ENCODE measurements at places on chromosomes 1 and 21.

- DNase-seq = no peak
Measured at GRCh38 chr1:226644541-226645176, 94.4 kb downstream of the ITPKB start.

DNA sequence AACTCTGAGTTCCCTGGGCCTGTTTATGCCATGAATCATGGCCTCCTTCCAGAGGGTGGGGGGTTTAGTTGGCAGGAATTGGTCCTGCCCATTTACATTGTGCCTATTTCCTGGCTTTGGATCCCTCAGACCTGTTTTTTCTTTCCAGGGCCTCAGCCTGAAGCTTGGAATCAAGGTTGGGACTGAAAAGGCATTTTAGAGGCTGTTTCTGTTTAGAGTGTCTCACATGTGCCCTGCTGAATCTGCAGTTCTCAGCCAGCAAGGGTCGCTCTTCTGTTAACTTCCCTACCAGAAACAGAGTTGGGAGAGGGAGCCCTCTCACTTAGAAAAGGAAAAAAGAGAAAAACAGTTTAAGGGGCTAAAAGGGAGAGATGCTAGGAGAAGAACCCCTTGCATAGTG, 191.1 kb downstream of the PTPRC start:
- DNase-seq = no peak

DNA sequence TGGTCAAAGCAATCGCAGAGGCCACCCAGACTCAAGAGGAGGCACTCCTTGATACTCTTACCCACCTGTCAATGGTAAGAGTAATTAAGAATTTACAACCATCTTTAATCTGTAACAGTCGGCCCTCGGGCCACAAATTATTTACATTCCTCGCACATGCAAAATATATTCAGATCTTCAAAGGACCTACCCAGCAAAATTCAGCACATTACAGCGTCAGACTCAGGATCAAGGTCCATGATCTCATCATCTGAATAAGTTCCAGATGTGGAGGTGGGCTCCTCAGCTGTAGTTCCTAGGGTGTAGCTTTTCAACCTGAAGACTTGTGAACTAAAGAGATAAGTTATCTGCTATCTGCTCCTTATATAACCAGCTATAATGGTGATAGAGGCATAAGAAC, 17.1 kb upstream of the RNF11 start:
- DNase-seq = no peak

DNA sequence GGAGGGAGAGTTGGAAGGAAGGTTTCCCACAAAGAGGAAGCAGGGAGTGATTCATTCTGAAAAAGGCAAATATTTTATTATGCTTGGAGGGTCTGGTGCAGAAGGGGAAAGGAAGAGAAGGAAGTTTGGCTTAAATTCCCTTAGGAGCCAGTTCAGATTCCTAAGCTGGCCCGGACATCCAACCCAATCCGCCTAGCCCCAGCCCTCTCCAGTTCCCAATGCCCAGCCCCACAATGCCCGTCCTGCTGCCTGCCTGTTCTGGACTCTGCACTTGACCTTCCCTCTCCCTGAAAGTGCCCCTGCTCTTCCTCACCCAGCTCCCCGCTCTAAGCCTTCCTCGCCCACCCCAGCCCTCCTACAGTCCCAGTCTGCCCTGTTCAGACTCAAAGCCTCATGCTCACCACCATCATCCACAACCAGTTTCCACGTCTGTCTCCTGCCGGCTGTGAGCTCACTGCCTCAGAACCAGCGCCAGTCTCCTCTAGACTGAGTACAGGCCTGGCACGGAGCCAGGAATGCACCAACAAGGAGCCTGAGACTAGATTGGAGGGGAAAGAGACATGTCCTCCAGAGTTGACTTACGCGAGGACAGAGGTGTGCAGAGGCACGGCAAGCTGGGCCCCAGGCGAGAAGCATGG, 18.9 kb downstream of the CAPN2 start:
- no peak for DNase-seq

DNA sequence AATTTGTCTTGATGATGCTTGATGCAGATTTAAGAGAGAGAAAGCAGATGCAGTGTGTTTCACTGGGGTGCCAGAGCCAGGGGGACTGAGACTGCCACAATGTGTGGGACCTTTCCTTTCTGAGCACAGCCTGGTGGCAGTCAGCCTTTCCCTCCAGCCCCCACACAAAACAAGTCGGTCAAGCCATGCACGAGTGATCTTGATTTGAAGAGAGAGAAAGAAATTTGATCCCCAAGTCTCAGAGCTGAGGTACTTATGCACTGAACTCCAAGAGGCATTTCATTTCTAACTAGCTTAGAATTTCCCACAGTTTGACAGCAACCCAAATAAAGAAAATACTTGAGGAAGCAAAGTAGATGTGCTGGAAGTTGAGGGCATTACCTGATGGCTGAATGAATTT, 193.8 kb downstream of the ST6GALNAC3 start:
- no peak for DNase-seq

DNA sequence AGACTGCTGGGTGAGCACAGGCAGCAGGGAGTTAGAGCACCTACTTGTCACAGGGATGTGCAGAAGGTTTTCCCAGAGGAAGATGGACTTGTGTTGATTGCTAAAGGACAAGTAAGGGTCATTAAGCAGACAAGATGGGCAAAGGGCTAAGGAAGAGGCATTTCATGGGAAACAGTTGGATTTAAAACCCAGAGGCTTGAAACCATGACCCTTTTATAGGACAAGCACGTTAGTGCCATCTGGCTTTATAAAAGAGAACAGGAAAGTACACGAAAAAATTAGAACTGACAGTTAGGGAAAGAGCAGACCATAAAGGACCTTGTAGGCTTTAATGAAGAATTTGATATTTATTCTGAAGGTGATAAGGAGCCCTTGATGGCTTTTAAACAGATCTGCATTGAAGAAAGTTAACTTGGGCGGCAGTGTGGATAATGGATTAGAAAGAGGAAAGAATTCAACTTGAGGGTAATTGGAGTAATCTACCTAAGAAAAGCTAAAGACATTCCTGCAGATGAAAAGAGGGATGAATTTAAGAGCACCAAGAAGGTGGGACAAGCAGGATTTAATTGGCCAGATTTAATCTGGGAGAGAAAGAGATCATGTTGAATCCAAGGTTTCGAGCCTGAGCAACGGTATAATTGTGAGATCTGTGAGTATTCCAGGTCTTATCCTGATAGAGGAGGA, 68.6 kb downstream of the ZC3H11B start:
- no peak for DNase-seq

DNA sequence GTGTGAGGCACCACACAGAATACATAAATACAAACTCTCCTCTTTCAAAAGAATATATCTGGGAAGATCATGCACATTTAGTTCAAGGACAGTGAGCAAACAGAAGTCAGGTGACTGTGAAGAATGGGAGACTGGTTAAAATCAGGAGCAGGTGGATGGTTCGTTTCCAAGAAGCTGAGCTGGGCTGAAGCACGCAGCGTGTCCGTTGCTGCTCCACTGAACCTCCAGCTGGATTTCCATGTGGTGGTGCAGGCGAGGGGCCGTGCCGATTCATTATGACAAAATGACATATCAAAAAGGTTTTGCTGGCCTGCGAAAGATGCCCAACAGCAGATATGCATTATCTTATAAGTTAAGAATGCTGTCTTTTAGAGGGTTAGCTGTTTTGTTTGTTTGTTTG, 66.0 kb downstream of the OLIG1 start:
- DNase-seq = no peak

DNA sequence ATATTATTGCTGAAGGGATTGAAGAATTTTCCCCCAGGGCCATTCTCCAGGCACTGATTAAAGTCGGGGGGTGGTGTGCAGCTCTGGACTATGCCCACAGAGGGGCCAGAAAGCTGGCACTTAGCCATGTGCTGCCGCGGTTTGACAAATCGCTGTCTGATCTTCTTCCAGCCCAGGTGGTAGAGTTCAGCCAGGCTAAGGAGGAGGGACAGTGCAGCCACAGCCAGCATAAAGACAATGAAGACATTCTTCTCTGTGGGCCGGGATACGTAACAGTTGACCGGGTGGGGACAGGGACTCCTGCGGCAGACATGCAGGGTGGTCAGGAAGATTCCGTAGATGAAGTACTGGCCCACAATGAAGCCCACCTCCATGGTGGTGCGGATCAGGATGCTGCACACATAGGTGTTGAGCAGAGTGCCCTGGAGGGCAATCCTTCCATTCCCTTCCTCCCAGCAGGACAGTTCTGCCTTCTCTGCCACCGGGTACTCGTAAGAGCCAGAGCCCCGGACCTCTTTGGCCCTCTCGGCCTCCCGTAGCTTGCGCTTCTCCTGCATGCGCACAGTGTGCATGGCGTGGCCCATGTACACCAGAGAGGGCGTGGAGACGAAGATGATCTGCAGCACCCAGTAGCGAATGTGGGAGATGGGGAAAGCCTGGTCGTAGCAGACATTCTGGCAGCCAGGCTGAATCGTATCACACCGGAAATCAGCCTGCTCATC, 1.9 kb downstream of the GJA5 start:
- no peak for DNase-seq

GRCh38 chr1:79741720-79742421, 735.3 kb upstream of the ADGRL4 start:
- DNase-seq = no peak

DNA sequence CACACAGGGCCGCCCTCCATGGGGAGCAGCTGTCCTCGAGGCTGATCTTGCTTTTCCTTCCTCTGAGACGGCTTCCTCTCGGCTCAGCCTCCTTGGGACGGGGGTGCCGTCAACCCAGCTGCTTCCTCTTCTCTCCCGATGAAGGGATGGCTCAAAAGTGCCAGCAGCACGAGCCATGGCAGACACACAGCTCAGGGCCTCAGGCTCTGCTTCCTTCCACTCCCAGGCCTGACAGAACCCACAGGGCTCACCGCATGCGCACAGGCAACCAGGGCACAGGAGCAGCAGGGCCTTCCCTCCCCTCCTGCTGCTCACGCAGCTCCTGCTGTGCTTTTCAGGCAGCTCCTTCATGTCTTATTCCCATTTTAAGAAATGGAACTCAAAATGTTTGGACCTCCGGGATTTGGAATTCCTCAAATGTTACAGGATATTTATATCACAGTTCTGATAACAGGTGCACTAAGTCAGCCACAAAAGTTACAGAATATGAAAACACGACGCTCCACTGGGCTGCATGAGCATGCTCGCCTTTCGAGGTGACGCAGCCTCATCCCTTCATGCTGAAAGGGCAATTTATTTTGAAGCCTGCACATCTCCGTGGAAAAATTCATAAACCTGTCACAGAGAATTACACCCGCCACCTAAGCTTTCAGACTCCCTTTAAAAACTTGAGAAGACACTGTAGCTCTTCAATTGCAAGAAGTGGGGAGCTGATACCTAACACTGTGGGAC, 84.4 kb downstream of the HSF2BP start:
- no peak for DNase-seq

All from activated CD8-positive, alpha-beta memory T cell treated with anti-CD3 and anti-CD28 coated beads for 1 hour (primary cell).